ENCODE measurements at places on chromosomes 7 and 10.

- no peak for DNase-seq
Measured at GRCh38 chr7:7895754-7896153, 72.8 kb upstream of the GLCCI1 start.

GRCh38 chr7:140212100-140212881 is 35.5 kb upstream of the KDM7A start:
- DNase-seq: no peak

DNA sequence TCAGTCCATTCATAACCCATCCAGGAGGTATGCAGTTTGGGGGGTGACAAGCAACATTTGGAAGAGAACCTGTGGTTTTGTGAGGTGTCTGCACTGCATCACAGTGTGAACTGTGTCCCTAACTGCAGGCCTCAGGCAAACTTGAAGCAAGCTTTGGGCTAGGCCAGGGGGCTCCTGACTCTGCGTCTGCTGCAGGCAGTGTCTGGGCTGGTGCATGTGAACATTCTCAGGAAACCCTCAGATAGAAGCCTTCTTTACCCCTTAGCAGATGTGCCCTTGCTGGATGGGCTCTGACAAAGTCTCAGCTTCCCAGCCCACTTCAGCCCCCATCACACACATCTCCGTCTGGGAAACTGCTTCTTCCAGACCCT is 61.0 kb downstream of the VIPR2 start:
- DNase-seq: no peak

DNA sequence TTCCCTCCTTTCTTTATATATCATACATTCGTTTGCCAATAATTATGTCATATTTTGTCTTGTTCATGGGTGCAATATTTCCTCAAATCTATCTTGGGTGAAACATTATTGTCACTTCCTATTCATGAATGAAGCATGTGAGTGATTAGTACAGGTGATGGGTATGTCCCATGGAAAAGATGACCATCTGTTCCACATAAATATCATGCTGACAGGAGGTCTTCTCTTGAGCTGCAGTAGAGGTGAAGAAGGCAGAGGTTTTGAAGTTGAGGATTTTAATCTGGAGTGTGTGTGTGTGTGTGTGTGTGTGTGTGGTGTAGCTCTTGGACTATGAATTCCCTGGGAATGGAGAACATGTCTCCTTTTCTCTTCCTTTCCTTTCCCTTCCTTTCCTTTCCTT is 350.5 kb upstream of the CHRM2 start:
- no peak for DNase-seq

DNA sequence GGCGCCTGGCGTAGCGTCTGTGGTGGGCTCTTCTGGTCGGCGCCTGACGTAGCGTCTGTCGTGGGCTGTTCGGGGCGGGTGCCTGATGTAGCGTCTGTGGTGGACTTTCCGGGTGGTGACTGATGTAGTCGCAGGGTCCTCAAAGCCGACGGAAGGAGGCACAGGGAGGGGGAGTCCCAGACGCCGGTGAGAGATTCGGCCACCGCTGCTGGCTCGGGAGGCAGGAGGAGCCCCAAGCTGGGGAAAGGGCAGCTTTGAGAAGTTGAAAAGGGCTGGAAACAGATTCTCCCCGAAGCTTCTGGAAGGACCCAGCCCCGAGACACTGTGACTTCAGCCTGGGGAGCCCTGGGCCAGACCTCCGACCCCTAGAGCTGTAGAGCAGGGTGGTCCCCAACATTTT is 105.7 kb downstream of the DNAJB6 start:
- no peak for DNase-seq

GRCh38 chr7:23469150-23469960 is 936 bp downstream of the IGF2BP3 start:
- DNase-seq: no peak

DNA sequence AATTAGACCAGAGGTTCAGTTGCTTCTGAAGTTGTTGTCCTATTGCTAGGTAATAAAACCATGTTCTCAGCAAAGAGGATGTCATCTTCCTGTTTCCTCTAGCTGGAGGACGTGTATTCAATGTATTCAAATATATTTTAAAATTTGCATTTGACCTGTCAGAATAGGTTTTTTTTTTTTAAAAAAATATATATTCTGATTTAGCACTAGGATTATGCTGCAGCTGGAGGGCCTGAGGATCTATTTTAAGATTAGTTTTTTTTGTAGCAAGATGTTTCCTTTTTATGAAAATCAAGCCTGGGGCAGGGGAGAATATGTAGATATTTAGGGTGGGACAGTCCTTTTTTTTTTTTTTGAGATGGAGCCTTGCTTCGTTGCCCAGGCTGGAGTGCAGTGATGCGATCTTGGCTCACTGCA is 337.0 kb downstream of the FRMD4A start:
- DNase-seq: no peak

GRCh38 chr10:90930971-90931871 is 10.3 kb upstream of the ANKRD1 start:
- no peak for DNase-seq

DNA sequence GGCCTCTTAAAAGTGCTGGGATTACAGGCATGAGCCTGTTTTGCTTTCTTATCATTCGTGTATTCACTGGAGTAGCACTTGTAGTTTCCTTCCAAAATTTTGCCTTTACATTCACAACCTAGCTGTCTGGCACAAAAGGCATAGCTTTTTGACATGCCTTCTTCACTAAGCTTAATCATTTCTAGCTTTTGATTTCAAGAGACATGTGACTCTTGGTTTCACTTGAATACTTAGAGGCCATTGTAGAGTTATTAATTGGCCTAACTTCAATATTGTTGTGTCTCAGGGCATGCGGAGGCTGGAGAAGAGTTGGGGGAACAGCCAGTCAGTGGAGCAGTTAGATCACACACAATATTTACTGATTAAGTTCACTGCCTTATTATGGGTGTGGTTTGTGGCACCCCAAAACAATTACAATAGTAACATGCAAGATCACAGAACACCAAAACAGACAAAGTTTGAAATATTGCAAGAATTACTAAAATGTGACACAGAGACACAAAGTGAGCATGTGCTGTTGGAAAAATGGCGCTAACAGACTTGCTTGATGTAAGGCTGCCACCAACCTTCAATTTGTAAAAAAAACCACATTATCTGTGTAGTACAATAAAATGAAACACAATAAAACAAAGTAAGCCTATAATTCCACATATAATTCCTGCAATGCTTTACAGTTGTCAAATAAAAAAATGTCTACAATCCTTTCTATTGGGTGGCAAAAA is 43.1 kb downstream of the BRAF start:
- no peak for DNase-seq

- DNase-seq: no peak
Measured at GRCh38 chr10:60140651-60141632, 234.6 kb upstream of the CCDC6 start.

DNA sequence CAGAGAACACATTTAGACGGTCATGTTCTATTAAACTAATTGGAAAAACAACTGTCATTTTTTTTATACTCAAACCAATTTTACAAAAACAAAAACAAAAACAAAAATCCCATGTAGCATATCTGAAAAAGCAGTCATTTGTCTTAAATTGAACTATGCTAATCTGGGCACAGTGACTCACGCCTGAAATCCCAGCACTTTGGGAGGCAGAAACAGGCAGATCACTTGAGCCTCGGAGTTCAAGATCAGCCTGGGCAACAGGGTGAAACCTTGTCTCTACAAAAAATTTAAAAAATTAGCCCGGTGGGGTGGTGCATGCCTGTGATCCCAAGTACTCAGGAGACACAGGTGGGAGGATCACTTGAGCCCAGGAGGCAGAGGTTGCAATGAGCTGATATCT is 253.4 kb downstream of the DOCK4 start:
- no peak for DNase-seq

- no peak for DNase-seq
Measured at GRCh38 chr7:107857541-107857912, 33.5 kb upstream of the DLD start.

DNA sequence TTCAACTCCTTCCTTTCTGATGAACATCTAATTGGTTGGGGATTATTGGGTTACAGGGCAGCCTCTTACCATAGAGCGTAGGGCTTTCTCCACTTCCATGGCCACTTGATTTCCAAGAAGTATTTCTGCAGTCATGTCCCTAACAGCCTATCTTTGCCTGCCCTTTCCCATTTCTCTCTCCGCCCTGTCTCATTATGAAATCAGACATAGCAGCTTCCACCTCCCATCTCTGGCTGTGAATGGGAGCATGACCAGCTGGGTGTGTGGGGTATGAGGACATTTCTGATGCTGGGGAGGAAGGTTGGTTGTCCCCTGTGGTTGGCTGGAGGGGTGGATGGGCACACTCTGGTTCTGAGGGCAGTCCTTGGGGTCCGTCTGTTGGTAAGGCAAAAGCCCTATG is 41.2 kb downstream of the ADCYAP1R1 start:
- DNase-seq: no peak

DNA sequence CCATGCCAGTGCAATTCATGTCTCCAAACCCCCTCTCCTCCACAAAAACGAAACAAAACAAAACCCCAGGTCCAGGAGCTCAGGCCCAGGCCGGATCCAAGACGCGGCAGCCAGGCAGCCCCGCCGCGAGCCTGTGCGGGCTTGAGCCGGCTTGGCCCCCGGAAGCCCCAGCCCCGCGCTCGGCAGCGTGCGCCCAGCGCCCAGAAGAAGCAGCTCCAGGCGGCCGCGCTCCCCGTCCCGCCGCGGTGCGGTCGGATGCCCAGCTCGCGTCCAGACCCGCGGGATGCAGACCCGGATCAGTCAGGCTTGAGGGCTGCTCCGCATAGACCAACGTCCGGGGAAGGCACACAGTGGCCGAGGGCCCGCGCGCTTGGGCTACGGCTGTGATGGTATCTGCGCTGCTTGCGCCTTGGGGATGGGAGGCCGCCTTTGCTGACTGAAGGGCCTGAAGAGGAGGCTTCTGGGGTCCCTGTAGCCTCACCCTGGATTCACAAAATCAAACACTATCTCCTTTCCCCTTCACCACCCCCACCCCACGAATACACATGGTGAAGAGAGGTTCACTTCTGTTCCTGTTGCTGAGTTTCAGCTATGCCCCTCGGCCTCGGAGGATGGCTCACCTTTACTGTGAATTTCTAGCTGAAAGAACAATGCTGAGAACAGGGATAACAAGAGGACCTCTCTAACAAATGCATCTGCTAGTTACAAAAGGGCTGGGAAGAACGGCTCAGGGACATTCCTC is 79.9 kb upstream of the EN2 start:
- DNase-seq: no peak

DNA sequence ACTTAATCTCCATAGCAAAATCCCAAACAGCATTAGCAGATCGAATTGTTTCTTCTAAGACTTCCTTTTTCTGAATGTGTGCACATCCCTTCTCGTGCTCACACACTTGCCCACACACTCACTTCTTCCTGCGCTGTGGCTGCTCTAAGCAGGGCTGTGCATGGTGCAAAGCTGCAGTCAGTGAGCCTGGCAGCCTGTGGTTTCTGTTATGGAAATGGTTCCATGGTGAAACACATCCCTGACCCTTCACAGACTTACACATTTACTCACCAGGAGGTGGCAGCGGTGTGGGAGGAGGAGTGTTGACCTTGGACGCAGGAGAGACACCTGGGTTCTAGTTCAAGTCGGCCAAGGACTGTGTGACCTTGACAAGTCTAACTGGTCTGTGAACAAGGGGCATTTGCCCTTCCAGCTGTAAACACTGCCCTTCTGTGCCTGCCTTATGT is 24.9 kb downstream of the MTURN start:
- DNase-seq: no peak

DNA sequence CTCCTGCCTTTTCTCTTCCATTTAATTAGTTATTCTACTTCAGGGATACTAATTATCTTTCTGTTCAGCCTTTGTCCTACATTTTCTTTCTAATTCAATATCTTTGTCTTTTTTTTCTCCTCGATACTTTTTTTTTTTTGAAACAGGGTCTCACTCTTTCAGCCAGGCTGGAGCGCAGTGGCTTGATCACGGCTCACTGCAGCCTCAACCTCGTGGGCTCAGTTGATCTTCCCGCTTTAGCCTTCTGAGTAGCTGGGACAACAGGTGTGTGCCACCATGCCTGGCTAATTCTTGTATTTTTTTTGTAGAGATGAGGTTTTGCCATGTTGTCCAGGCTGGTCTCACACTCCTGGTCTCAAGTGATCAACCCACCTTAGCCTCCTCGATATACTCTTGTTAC is 38.9 kb downstream of the CCSER2 start:
- DNase-seq: no peak

- no peak for DNase-seq
Measured at GRCh38 chr10:130352291-130352645, 216.1 kb downstream of the GLRX3 start.

- no peak for DNase-seq
Measured at GRCh38 chr7:85261336-85261735, 74.5 kb upstream of the SEMA3D start.

DNA sequence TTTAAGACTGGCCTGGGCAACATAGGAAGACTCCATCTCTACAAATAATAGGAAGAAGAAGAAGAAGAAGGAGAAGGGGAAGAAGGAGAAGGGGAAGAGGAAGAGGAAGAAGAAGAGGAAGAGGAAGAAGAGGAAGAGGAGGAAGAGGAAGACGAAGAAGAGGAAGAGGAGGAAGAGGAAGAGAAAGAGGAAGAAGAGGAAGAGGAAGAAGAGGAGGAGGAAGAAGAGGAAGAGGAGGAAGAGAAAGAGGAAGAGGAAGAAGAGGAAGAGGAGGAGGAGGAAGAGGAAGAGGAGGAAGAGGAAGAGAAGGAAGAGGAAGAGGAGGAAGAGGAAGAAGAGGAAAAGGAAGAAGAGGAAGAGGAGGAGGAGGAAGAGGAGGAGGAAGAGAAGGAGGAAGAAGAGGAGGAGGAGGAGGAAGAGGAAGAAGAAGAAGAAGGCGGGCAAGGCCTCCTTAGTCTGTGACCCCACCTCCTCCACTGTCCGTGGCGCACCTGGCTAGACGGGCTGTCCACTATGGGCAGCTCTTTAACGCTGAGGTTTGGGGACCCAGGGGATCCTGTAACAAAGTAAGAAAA is 28.8 kb upstream of the ZFAND2A start:
- DNase-seq: no peak

DNA sequence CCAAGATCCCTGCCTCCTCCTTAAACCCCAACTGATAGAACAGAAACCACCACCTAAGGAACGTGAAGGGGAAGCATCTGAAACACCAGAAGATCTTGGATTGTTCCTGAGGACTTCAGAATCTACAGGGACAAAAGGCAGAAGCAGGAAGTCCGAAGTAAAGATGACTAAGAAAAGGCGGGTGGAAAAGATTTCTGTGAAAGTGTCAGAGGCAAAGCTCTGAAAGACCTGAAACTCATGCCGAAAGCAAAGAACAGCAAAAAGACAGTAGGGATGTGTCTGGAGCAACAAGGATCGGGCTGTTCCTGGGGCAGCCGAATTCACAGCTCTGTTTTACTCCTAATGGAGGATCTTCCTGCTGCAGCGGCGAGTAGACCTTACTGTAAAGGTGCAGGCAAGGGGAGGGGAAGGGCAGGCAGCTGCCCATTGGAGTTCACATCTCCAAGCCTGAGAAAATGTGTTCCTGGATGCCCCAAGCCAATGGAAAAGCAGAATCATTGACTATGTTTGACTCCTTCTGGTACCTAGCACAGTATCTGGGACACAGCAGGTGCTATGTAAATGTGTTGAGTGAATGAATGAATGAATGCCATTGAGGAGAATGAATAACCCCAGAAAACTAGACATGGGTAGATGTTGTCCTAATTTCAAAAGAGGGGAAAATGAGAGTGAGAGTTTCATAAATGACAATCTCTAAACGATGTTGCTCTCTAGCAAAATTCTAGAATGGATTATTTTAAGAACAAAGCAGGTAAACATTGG is 40.4 kb downstream of the PDIA4 start:
- DNase-seq: no peak

GRCh38 chr10:80186364-80187012 is 18.8 kb downstream of the ANXA11 start:
- peak; percentile 19 for DNase-seq

- no peak for DNase-seq
Measured at GRCh38 chr7:116591202-116592040, 66.6 kb downstream of the CAV1 start.

Measured in stimulated activated CD4-positive, alpha-beta T cell treated with anti-CD3 and anti-CD28 coated beads, Interleukin-1b, Interleukin-23, amount 100 ng/mL, for 4 hours (primary cell).